ENCODE measurements at places on chromosomes 4 and X. TPM values are rescaled to one million over a fixed set of nuclear protein-coding genes. Genes with fewer than 3 reads are reported as not detected.

DNA sequence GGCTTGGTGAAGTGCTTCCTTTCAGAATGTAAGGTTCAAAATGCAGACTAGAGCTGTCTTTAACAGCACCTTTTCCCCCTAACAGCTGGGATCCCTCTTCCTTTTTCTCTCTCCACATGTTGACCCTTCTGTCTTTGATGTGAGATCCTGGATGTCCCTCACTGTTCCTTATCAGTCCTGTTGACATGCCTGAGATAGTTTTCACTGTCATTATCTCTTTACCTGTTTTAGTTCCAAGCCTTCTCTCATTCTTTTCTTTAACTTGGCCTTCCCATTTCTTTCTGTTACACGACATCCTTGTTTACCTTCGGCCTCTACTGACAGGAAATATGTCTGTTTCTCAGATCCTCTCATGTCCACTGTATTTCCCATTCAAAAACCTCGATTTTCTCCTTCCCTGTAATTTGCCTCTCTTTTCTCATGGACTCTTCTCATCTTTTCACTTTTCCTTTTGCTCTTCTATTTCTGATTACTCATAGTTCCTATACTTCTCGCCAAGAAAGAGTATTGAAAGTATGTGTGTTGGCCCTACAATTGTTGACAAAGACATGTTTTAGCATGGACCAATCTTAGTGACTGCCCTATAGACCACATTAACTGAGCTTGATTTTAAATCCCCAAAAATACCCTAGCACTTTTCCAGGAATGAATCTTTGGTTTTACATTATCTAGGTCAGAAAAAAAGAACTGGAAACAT is 1.2 kb upstream of the SOWAHB start:
- no peak for DNase-seq

DNA sequence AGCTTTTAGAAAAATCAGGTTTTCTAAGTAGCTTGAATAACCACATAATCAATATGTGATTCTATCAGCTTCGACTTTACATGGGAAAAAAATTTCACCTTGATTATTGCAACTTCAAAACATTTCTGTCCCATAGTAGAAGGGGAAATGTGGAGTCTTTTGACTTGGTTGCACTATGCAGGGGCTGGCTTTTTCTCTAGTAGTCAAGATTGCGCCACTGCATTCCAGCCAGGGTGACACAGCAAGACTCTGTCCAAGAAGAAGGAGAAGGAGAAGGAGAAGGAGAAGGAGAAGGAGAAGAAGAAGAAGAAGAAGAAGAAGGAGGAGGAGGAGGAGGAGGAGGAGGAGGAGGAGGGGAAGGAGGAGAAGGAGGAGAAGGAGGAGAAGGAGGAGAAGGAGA is 84.9 kb downstream of the MAML3 start:
- no peak for DNase-seq

DNA sequence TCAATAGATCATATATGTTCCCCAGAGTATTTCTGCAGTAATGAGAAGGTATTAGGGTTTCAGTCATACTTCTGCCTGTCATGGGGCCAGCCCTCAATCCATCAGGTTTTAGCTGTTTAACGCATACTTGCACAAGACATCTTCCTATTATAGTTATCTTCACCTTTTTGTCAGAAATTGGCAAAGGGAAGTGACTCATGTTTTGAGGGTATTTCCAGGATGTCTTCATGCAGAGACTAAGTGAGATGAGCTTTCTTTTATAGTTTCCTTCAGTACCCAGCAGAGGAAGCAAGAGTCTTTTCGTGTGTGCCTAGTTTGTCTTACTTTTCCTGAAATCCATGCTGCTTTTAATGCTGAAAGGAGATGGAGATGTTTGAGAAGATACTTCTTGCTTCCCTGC is 9.5 kb downstream of the CSTF2 start:
- DNase-seq = no peak

GRCh38 chr4:25814301-25815136 is 48.3 kb downstream of the SEL1L3 start:
- no peak for DNase-seq

DNA sequence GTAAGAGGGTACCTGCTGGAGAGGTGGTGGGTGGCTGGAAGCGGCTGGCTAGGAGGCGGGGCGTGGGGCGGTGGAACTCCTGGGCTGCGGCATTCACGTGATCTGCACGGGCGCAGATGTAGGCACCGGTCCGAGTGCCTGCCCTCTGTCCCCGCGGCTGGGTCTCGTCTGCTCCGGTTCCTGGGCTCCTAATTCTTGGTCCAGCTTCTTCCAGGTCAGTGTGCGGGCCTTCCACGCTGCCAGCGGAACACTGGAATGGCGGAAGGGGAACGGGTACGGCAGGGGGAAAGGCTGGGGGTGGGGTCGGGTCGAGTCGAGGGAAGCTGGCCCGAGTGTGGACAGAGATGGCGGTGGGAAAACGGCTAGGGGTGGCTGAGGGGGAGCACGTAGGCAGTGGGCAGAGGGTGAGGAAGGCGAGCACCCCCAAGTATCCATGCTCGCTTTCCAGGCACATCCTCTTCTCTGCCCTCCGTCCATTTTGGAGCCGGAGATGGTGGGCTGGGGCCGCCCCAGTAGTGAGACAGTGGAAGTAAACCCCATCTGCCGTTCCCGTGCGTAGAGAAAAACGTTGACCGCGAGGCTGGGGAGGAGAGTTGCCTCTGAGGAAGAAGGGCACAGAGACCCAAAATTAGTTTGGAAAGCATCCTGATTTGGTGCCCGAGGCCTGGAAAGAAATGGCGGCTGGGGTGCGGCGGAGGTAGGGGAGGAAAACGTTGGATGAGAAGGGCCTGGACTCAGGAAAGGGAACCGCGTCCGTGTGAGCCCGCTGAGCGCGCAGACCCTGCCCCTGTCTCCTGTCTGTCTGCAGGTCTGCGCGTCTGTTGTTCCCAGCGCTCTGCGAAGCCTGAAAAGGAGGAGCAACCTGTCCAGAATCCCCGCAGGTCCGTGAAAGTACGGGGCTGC is at the start of gene TCEAL4:
TCEAL4 (plus strand) TSS at position 105 of the 903 bp plus-strand sequence. CDS start 1,161 bp downstream, outside the sequence.
- DNase-seq = peak; percentile 18

DNA sequence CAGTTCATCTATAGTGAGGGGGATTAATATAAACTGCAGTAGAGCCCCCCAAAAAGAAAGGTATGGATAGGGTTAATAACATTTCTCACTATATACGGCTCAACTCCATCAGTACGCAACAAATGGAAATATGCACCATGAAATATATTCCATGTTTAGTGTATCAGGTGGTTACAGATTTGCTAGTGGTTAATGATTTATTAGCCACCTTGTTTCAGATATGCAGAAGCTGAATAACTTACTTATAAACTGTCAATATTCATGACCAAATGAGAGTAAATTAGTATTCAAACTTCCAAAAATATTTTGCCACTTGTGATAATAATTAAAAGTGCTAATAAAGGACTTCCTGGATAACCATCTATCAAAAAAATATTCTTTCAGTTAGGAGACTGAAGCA is 14.8 kb downstream of the AMTN start:
- no peak for DNase-seq

- peak; percentile 98 for DNase-seq
These were observed at the start of gene COMMD8 for GRCh38 chr4:47463235-47463956. TSS of gene COMMD8 (minus strand) at chr4:47463702. CDS start at chr4:47463651, 51 bp downstream.

GRCh38 chr4:100557306-100557705 is 39.5 kb upstream of the EMCN start:
- no peak for DNase-seq

DNA sequence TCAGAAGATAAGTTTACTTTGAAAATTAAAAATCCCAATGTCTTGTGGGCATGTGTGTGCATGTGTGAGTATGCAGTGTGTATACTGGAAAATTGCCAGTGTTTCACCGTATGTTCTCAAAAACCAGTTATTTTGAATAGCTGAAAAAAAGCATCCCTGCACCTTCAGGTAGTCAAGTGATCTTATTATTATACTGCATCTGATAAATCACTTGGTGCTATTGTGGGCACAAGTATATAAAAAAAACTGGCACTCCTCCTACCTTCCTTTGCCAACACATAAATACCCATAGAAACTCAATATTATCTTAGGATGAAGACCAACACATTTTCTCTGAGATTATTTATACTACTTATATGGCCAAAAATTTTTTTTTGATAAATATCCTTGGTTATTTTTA is 91.5 kb upstream of the MAP9 start:
- DNase-seq = no peak

Gene TEX13B
- total RNA-seq = not detected

Gene TMEM33
- 105 TPM for total RNA-seq

Gene CXorf65
- not detected for total RNA-seq

Gene MAGEB5
- total RNA-seq = not detected

Gene IL21
- total RNA-seq = not detected

Gene WNK3
- total RNA-seq = 0.58 TPM

Measured in H4 (cell line).